AG10803 (cell line): ENCODE measurements at places on chromosomes 4 and X.

GRCh38 chrX:43880425-43880824 is 1.8 kb downstream of the MAOB start:
- no peak for DNase-seq

DNA sequence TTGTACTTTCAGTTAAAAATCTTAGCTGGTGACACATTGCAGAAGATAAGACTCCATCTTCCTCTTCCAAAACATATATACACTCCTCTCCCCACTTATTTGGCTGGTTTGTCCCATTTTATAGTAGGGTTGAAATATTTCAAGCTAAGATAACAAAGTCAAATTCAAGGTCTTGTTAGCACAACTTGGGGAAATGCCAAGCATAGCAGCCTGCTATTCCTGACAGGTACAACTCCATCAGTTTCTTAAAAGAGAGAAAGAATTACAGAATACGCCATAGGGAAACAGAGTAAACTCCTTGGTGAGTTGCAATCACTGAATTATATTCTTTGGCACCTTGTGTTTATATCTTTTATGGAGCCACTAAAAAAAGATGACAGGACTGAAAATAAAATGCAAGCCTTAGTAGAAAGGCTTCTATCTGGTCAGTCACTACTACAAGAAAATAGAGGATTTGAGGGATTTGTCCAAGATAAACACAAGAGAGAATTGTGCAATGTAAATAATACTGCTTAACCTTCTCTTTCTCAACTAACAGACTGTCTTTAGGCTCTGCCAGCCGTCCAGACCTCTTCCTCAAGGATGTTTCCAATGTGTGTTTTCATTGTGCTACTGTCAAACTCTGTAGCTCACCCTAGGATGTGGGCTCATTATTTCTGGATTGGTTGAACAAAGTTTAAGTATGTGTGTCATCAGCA is 170.3 kb downstream of the VEGFC start:
- peak; percentile 62 for DNase-seq

GRCh38 chr4:87030755-87031441 is 96.1 kb downstream of the AFF1 start:
- DNase-seq: no peak

- no peak for DNase-seq
Measured at GRCh38 chrX:48472225-48472624, 2.2 kb upstream of the SLC38A5 start.

GRCh38 chrX:149837167-149837566 is 43.8 kb upstream of the MAGEA8 start:
- no peak for DNase-seq
